Naive thymus-derived CD8-positive, alpha-beta T cell (primary cell): ENCODE measurements at places on chromosomes 12 and 14.

GRCh38 chr12:96371790-96372699 is 28.2 kb downstream of the CDK17 start:
- DNase-seq: no peak

GRCh38 chr14:75549169-75549568 is 26.9 kb downstream of the BATF start:
- no peak for DNase-seq

DNA sequence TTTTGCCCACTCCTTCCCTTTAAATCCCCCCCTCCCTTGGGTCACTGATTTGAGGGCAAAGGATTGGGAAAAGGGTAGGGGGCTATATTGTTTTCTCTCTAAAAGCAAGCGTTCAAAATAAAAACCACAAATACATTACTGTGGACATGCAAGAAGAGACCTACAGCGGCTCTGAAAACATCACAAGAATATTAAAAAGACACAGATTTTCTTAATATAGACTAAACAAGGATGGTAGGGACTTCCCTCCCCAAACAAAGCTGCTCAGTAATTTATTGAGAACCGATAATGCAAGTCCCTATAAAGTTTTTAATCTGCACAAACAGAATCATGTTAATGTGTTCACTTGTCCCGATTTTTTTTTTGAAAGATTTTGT is 12.9 kb downstream of the TBX3 start:
- no peak for DNase-seq

- no peak for DNase-seq
Measured at GRCh38 chr14:30191639-30192279, 264.1 kb upstream of the PRKD1 start.

DNA sequence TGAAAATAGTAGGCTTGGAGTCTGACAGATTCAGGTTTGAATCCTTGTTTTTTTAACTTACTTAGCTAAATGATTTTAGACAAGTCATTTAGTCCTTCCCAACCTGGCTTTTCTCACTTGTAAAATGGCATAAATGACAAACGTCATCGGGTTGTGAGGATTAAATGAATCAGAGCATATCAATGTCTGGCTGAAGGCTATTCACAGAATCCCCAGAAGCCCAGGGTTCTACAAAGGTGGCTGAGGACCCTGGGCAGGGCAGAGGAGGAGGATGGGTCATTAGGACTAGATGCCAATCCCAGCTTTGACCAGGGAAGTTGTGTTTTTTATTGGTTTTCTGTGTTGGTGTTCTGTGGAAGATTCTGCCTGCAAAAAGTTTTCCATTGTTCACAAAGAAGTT is 7.6 kb upstream of the PTPRB start:
- no peak for DNase-seq

DNA sequence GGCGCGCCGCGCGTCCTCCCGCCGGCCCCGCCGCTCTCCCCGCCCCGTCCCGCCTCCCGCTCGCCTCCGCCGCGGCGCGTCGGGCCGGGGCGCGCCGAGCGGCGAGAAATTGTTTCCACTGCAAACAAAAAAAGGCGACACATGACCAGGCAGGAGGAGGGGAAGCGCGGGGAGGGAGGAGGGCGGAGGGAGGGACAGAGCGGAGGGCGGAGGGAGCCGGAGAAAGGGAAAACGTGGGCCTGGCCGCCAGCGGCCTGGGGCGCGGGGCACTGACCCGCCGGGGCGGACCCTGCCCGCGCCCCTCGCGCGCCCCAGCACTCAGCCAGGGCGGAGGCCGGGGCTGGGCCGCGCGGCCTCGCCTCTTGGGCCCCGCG is at the start of gene FOXN3:
FOXN3 (minus strand) TSS at position 143 of the 374 bp plus-strand sequence. CDS start 4,757 bp downstream, outside the sequence.
- DNase-seq: peak; percentile 75

- no peak for DNase-seq
Measured at GRCh38 chr14:73851000-73851399, 631 bp upstream of the PTGR2 start.
